ENCODE measurements at places on chromosomes 3 and 15.
A peak's percentile ranks its signal among the peaks of the same experiment; 100 is the strongest.

- DNase-seq = no peak
These were observed 2.3 kb downstream of the SQOR start for GRCh38 chr15:45637141-45637540.

DNA sequence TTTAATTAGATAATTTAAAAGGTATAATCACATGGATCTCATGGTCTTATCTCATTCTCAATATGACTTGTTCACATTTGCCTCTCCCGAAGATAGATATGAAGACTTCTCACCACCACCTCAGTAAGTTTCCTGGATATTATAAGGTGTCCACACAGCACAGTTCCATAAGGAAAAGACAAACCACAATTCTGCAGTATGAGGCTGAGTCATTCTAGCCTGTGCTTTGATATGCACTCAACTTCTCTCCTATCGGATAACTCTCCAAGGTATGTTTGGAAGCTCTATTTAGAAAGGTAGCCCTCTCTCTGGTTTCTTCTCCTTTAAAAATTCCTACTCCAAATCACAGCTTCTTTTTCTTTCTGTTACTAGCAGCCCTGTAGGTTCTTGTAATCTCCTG lies 612.8 kb downstream of the ZPLD1 start:
- no peak for DNase-seq

- no peak for DNase-seq
These were observed 64.9 kb upstream of the PRICKLE2 start for GRCh38 chr3:64290161-64290560.

DNA sequence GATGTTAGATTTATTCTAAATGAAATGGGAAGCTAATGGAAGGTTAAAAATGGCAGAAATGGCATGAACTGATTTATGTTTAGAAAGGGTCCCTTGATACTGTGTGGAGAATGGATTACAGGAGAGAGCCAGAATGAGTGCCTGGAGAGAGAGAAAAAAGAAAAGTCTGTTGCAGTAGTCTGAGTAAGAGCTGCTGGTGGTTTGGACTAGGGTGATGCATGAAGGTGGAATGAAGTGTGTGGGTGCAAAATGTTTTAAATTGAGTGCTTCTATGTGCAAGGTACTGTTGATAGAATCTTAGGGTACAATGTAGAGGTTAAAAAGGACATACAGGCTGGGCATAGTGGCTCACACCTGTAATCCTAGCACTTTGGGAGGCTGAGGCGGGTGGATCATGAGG lies 11.4 kb upstream of the MGA start:
- no peak for DNase-seq

GRCh38 chr3:187291512-187292132 lies at the start of gene MASP1:
TSS of gene MASP1 (minus strand) at chr3:187291737. CDS start at chr3:187291632, 105 bp downstream.
- peak; percentile 58 for DNase-seq

GRCh38 chr3:134829721-134830120 lies 34.7 kb downstream of the EPHB1 start:
- DNase-seq = no peak

DNA sequence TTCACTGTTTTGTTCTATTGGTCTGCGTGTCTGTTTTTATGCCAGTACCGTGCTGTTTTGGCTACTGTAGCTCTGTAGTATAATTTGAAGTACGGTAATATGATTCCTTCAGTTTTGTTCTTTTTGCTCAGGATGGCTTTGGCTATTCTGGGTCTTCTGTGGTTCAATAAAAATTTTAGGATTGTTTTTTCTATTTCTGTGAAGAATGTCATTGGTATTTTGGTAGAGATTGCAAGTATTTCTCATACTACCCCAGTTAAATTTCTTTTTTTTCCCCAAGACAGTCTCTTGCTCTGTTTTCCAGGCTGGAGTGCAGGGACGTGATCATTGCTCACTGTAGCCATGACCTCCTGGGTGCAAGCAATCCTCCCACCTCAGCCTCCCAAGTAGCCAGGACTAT lies 53.4 kb downstream of the STARD9 start:
- no peak for DNase-seq

GRCh38 chr3:154275292-154275691 lies 49.0 kb downstream of the DHX36 start:
- DNase-seq = no peak

DNA sequence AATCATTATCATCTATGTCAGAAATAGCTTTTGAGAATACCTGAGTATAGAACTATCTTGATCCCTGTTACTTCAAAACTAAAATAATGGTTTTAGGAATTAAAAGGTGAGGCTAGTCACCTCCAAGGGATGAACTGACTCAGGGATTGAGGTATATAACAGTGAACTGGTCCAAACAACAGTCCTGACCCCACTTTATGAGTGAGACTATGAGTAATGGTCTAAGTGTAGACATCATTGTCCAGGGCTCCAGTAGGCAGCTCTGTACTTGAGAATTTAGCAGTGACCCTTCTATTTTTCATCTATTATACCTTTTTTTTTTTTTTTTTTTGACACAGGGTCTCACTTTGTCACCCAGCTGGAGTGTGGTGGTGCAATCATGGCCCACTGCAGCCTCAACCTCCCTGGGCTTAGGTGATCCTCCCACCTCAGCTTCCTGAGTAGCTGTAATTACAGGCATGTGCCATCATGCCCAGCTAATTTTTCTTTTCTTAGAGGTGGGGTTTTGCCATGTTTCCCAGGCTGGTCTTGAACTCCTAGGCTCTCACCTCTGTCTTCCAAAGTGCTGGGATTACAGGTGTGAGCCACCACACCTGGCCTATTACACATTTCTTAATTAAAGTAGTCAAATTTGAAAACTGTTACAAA lies 36.3 kb downstream of the MLH1 start:
- DNase-seq = no peak

DNA sequence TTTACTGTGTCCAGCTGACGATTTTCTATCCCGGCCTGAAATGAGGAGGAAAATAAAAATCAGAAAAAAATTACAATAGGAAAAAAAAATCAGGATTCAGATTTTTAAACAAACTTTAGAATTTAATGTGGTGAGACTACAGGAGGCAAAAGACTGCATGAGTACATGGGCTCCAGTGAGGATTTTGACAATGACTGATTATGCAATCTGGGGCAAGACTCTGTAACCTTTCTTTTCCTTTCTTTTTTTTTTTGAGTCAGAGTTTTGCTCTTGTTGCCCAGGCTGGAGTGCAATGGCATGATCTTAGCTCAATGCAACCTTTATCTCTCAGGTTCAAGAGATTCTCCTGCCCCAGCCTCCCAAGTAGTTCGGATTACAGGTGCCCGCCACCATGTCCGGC lies 29.9 kb downstream of the SPG11 start:
- no peak for DNase-seq

GRCh38 chr15:75782926-75783325 lies 60.3 kb upstream of the UBE2Q2 start:
- DNase-seq = no peak

- DNase-seq = peak; percentile 33
These were observed 15.0 kb downstream of the GCSAM start for GRCh38 chr3:112117841-112118571.

DNA sequence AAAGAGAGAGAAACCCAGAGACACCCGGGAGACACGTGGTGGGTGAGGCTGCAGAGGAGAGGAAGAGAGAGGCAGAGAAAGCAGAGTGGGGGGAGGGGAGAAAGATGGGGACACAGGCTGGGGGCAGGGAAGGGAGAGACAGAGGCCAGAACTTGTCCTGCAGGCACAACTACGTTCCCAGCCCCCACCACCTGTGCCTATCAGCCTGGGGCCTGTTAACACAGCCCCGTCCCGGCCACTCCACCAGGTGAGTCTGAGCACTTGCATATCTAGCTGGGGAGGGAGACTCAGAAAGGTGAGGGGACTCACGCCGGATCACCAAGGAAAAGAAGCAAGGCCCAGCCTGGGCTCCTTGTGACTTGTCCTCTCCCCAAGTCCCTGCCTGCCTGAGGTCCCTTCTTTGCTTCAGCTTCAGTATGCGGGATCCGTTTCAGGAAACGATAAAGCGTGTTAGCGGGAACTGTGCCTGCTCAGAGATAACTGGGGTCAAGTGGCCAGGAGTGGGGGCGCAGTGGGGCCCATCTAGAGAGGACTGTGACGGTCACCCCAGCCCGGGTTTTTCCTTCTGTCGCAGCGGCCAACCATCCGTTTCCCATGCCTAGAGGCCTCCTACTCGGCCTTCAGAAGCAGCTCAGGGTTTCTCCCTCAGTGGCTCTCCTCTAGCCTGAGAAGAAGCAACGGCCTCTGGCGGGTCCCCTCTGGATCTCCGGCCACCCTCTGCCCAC lies 10.3 kb downstream of the LINGO1 start:
- DNase-seq = no peak

GRCh38 chr3:158354713-158355112 lies 216.3 kb upstream of the MLF1 start:
- DNase-seq = no peak

DNA sequence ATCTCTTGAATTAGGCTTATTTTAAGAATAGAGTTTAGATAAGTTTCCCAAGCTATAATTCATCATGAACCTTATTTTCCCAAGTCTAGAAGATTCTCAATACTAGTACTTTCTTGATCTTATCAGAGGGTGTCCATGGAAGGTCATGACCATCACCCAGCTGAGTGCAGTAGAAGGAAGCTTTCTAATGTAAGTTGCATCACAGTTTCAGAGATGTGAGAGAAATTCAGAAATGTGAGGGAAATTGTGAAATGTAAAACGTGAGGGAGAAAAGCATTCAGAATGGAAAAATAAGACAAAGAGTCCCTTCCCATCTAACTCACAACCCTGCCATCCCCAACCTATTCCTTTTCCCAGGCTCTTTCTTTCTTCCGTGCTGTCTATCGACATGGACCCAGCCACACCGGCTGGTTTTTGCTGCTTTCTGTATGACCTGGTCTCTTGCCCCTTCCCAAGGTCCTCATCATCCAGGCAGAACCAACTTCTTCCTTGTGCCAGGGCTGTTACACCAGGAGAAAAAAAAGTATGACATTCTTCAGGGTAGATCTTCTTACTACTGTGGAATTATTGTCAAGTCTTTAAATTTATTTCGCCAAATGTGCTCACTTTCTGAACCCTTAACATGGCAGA lies 6.7 kb downstream of the CAPN3 start:
- no peak for DNase-seq

- DNase-seq = no peak
These were observed at the start of gene B3GNT5 for GRCh38 chr3:183252973-183253527. TSS of gene B3GNT5 (plus strand) at chr3:183253253. CDS start at chr3:183269799, 16,546 bp downstream.

GRCh38 chr15:44038755-44039191 lies 156.3 kb downstream of the FRMD5 start:
- no peak for DNase-seq

DNA sequence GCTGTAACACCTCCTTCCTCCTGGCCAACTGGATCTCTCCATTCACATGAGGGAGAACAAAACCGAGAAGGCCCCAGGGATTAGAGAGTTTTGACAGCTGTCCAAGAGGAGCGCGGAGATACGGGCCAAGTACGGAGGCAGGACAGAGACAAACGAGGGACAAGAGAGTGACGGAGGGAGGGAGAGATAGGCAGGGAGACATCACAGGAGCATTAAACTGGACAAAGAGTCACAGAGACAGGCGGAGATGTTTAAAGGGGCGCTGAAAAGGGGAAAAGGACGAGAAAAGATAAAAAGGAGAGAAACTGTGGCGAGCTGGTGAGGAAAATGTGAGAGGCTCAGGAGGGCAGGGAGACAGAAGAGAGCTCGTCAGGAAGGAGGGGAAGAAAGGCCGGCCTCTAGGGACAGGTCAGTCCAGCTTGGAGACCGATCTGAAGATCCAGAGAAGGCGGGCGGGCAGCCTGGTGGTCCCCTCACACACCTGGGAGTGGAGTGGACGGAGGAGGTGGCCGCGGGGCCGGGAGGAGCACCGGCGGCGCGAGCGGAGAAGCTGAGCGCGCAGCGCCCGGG lies 40.5 kb upstream of the ROPN1 start:
- no peak for DNase-seq

GRCh38 chr3:65854606-65855304 lies 184.0 kb downstream of the MAGI1 start:
- DNase-seq = no peak

GRCh38 chr15:58401276-58401675 lies 30.5 kb upstream of the LIPC start:
- DNase-seq = no peak

GRCh38 chr3:184666442-184666841 lies 45.4 kb downstream of the MAGEF1 start:
- DNase-seq = no peak

DNA sequence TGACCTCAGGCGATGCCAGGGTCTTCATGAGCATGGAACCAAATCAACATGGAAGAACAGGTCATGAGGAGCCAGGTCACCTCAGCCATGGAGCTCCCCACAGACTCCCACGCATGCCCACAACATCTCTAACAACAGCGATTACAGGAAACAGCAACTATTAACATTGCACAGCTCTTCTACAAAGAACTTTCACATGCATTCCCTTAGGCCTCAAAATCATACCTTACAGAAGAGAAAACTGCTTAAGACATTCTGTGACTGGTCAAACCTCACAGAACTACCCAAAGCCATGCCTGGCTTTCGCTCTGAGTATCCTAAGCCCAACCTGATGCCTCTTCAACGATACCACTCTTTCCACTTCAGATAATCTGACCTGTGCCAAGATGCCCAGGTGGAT lies 117.8 kb downstream of the OXNAD1 start:
- DNase-seq = no peak

DNA sequence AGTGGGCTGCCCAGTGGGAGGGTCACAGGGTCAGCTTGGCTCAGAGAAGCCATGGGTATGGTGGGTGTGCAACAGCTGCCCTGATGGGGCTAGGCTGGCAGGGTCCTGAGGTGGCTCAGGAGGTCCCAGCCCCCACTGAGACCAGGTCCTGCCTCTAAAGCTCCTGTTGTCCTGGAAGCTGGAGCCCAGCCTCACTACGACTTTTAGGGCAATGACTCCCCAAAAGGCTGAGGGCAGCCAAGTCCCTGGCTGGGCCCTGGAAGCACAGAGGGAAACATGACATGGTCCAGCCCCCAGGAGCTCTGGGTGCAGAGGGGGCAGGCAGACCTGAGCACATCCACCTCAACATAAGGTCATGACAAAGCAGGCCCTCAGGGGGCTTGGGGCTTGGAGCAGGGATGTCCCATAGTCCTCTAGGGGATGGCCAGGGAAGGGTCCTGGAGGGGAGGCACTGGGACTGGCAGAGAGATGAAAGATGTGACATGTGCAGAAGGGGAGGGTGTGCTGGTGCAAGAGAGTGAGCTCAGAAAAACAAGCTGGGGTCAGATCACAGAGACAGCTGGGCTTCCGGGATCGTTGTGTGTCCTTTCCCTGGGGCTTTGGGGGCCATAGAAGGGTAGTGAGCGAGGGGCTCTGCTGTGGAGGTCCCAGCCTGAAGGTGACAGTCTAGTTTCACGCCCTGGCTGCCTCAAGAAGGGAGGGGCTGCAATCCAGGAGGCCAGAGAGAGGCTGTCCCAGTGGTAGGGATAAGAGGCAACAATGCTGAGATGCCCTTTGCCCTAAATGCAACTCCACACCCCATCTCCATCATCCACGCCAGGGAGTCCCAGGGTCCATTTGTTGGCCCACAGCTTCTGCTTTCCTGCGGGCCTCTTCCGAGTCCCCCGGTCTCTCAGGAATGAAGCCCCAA lies 639 bp upstream of the ITIH3 start:
- DNase-seq = no peak

- DNase-seq = no peak
These were observed 60.8 kb upstream of the GALNT15 start for GRCh38 chr3:16113704-16114103.

GRCh38 chr3:42815826-42816225 lies 6.6 kb downstream of the ACKR2 start:
- DNase-seq = no peak
